ENCODE measurements at places on chromosomes 13 and 19.

- no peak for DNase-seq
Observed at GRCh38 chr19:2376784-2377519, 16.9 kb downstream of the TMPRSS9 start.

DNA sequence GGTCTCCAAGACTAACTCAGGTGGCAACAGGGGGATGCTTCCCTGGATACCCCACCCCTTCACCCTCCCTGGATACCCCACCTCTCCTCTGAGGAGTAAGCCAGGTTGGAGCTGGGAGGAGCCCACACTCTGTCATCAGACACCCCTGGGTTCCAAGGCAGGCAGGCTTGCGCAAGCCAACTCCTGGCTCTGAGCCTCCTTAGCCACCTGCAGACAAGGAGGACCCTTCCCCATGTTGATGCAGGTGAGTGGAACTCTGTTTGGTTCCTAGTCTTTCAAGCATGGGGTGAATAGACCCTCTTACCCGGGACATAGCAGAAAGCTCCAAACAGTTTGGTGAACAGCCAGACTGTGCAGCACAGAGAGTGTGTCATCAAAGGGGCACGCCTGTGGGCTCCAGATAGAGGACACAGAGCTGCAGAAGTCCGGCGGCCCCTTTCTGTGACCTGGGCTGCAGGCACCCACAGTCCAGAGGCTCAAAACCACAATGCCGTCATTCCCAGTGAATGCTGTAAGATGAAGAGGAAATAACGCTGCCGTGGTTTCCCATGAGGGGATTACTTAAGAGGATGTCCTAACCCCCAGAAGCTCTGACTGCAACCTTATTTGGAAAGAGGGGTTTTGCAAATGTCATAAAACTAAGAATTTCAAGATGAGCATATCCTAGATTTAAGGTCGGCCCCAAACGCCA, 12.1 kb upstream of the HAS1 start:
- DNase-seq = no peak

- no peak for DNase-seq
Observed at GRCh38 chr19:8575467-8575997, 1.7 kb downstream of the MYO1F start.

DNA sequence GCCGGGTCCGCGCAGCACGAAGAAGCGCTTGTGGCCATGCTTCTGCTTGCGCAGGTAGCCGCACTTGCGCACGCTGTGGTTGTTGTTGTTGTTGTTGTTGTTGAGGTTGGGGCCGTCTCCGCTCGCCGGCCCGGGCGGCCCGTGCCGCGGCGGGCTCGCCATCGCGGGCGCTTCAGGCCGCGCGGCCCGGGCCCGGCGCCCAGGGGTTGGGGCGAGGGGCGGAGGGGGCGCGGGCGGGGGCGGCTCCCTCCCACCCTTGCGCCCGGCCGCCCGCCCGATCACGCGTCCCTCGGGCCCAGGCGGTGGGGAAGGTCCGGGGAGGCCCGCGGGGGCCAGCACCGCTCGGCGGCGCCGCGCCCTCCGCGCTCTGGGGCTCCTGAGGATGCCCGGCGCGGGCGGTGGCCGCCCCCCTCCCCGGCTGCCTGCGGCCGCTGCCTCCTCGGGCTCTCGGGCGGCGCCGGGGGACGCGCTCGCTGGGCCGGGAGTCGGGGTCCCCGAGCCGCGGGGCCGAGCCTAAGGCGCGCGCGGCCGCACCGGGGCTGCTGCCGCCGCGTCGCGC, 412 bp downstream of the IRS2 start:
- no peak for DNase-seq

GRCh38 chr19:19304186-19304965, 15.9 kb downstream of the SUGP1 start:
- DNase-seq = no peak

DNA sequence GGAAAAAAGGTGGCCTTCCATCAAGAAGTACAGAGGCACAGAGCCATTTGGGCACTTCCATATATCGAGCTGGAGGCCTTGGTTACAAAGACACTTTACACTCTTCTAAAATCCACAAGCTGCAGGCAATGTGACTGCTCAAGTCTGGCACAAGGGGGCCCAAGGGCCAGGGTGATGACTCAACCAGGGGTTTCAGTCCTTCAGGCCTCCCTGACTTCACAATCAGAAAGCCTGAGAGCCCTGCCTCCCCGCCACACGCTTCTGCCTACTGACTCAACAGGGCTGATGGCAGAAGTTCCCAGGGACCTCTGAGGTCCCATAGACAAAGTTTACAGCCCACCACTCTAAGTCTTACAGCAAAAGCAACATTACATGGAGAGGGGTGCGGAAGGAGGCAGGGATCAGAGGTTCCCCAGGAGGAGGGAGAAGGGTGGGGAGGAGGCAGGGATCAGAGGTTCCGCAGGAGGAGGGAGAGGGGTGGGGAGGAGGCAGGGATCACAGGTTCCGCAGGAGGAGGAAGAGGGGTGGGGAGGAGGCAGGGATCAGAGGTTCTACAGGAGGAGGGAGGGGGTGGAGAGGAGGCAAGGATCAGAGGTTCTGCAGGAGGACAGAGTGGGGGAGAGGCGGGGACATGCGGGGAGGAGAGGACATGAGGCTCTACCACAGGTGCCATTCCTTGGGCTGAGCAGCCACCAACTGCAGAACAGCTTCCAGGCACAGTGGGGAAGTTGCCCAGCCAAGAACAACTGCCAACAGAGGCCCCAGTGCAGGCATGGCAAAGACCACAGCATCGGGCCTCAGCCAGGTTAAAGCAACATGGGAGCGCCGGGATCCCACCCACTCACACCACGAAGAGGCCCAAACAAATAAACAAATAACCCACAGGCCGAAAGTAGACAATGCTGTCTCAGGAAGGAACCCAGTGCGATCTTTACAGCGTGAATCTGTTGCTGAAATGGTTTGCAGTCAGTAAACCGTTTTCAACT, 52.0 kb downstream of the SLC7A1 start:
- DNase-seq = peak; percentile 15

DNA sequence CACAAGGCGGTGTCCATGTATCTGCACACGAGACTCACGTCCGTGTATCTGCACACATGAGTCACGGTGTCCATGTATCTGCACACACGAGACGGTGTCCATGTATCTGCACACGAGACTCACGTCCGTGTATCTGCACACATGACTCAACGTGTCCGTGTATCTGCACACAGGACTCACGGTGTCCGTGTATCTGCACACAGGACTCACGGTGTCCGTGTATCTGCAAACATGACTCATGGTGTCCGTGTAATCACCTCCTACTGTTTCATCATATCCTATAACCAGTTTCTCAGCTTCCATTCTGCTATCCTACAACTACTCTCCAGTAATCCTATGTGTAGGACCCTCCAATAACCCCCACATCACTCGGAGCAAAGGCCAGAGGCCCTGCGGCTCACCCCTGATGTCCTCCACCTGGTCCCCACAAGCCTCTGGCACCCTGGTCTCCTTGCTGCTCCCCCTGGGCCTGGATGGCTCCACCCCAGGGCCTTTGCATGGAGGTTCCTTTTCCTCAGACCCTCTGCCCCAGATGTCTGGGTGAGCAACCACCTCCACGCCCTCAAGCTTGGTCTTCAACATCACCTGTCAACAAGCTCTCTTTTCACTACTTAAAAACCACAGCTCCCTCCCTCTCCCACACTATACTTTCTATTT, 2.5 kb upstream of the TMEM255B start:
- DNase-seq = no peak

DNA sequence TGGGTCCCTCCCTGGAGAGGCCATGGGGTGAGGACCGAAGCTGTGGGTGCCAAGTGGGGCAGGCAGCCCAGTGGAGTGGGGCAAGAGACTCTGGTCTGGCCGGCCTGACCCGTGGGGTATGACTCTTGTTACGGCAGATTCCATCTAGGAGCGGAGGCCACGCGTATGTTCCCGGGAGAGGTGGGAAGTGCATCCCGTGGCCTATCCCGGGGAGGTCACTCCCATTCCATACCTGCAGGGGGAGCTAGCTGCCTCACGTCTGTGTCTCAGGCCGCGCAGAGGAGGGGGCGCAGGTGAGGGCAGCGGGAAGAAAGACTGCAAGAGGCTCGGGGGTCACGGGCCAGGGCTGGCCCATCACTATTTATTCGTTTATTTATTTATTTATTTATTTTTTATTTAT, 4.9 kb downstream of the CSNK1G2 start:
- DNase-seq = no peak

- DNase-seq = peak; percentile 71
Observed at GRCh38 chr19:19115954-19116353, 22.3 kb downstream of the TMEM161A start.

Measured in HAP-1 (cell line).